M059J (cell line): ENCODE measurements at places on chromosomes 11 and 22. TPM values are rescaled to one million over a fixed set of nuclear protein-coding genes. Genes with fewer than 3 reads are reported as not detected.

GRCh38 chr11:77617892-77618291, 19.7 kb downstream of the CLNS1A start:
- peak; percentile 59 for DNase-seq

DNA sequence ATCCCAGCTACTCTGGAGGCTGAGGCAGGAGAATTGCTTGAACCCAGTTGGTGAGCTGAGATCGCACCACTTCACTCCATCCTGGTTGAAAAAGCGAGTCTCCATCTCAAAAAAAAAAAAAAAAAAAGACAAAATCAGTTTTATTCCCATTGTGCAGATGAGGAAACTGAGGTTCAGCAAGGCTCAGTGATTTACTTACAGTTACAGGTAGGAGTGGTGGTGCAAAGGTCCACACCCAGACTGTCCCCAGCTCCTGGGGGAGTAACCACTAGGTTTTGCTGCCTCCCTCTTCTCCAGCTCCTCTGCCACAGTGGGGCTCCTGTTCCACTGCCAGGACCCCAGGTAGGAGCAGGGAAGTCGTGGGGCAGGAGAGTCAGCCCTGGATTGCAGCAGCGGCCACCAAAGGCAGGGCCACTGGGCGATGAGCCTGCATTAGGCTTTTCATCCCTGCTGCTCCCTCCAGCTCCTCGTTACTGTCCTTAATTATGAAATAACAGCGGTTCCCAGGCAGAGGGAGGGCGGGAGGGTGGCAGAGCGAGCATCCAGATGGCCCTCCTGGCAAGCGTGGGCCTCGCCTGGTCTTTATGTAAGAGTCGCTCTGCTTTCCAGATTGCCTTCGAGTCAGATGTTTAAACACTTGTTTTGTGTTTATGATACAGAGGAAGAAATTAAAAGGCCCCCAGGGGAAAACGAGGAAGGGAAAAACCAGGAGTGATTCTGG, 15.5 kb upstream of the RASD2 start:
- no peak for DNase-seq

GRCh38 chr11:102111011-102111786, 952 bp downstream of the YAP1 start:
- peak; percentile 75 for DNase-seq

GRCh38 chr11:122173587-122173986, 57.6 kb upstream of the BLID start:
- peak; percentile 37 for DNase-seq

GRCh38 chr11:11620921-11621572, 758 bp downstream of the GALNT18 start:
- peak; percentile 20 for DNase-seq

GRCh38 chr11:30778596-30778995, 192.4 kb upstream of the MPPED2 start:
- no peak for DNase-seq

- no peak for DNase-seq
These were observed 13.5 kb downstream of the ACP2 start for GRCh38 chr11:47235163-47235562.

DNA sequence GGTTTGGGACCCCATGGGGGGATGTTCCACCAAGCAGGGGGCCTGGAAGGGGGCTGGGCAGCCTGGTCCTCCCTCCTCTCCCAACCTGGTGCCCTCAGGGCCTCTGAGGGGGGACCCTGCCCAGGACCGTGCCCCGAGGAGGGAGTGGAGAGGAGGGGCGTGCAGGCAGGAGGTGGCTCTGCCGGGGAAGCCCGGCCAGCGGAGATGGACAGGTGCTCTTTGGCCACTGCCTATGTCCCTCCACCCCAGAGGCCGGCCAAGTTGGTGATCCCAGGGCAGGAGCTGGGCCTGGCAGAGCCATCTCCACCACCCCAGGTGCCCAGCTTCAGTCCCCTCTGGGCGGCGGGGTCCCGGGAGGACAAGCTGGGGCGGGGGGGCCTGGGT, 2.4 kb downstream of the MUC2 start:
- DNase-seq = no peak

DNA sequence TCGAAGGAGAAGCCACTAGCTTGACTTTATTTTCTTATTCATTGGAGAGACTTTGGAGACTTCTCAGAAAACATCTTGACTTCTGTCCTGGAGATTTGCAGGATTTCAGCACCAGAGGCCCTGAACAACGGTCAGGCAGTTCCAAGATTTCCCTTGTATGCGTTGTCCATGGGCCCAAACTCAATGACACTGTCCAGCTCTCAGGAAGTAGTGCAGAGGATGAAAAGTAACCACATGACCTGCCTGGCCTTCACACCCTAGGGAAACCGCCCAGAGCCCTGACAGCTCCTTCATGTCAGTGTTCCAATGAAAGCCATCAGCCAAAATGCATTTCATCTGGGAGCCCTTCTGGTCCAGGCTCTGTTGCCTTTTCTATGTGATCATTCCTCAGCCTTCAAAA, 214.1 kb downstream of the BLID start:
- no peak for DNase-seq

DNA sequence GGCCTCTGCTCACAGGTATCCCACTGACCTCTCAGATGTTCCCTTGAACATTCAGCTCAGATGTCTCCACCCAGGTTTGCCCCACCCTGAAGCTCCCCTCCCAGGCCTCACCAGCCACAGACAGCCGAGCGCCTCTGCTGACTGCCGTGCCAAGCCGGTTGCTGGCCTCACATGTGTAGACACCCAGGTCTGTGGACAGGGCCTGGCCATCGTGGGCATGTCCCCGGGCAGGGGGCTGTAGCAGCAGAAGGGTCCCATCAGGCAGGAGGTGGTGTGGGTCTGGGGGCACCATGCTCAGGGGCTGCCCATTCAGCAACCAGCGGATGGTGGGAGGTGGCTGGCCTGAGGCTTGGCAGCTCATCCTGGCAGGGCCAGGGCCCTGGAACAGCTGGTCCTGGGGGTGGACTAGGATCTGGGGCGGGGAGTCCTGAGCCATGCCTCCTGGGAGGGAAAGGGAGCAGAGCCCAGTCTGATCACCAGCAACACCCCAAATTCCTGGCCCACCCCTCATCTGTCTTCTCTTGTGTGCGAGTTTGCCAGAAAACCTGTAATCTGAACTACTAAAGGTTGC, 759 bp downstream of the ROBO4 start:
- DNase-seq = peak; percentile 56

The C11orf97 gene
- not detected in 2 replicates for total RNA-seq

The KRTAP5-6 gene
- total RNA-seq = not detected in 2 replicates

The ARFGAP2 gene
- 119 and 130 TPM in 2 replicates for total RNA-seq

The KRTAP5-2 gene
- not detected in 2 replicates for total RNA-seq
